ENCODE measurements at places on chromosomes 1 and 21.

DNA sequence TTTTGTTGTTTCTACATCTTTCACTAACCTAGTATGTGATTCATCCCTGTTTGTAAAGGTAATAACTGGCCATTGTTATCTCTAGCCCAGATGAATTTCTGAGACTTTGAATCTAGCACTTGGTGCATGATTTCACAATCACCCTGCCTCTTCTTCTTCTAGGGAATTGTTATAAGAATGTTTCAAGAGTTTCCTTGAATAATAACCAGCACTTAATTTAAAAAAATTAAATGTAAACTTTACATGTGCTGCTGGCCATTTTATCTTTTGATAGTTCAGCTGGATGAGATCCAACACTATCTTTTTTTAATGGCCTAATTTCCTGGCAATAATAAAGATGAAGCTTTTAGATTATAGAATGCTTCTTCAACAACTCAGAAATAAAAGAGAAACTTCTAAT, 31.8 kb downstream of the UBE2U start:
- DNase-seq = peak; percentile 50

DNA sequence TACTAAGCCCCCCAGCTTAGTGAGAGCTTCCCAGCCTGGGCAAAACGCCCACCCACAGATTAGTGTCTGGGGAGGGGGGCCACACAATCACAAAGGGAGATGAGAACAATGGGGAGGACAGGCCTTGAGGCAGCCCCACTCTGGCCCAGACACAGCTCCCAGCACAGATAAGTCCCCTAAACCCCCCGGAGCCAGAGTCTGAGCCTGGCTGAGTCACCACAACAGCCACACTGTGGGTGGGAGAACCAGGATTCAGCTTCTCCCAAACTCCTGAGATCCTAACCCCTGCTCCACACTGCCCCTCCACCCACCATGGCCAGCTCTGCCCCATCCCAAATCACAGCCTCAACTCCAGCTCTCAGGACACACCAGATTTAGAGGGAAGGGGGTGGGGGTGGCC, 4.2 kb downstream of the NECTIN4 start:
- peak; percentile 47 for DNase-seq

GRCh38 chr1:167499106-167499505, 19.2 kb downstream of the CD247 start:
- DNase-seq = no peak

- no peak for DNase-seq
These were observed 14.2 kb upstream of the KANK4 start for GRCh38 chr1:62333441-62333840.

DNA sequence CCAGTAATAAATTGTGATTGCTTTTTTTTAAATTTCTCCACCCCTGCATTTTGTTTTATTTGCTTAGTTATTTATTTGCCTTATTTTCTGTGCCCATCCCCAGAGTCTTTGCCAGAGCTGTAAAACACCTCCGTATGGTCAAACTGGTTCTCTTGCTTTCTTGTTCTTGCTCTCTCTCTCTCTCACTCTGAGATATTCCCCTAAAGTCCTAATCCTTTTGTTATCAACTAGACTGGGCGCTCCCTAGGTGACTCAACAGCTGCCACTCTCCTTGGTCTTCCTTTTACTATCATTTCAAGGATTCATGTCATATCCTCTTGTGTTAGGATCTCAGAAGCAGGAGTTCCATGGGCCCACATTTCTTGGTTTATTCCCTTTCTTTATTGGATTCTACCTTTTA, 160.0 kb downstream of the PRDM2 start:
- DNase-seq = no peak

DNA sequence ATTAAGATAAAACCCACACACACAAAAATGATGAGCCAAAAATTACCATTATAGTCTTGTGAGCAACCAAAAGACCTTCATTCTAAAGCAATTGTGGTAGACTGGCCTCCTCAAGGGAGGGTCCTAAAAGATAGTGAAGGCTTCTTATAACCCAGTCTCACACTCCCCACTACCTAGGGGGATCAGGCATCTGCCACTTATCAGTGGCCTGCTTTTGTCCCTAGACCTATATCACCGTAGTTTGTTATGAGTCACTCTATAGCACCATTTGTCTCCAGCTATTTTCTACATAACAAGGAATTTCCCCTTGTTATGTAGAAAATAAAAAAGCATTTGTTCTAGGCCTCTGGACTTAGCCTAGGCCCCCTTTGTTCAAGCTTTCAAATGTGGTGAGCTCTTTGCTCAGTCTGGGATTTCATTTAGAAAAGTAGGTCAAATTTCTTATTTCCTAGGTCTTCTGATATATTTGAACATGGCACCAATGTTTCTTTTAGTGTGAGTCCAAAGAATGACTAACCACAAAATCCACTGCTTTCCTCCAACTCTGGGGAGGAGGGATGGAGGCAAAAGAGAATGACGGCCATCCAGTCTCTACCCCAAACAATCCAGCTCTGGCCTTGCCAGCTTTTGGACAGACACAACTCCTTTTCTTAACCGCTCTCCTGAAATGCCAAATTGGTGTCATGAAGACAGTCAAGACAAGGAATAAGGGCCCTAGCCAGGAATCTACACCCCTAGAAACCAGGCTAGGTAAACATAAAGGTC, 8.9 kb downstream of the ADAR start:
- DNase-seq = no peak

GRCh38 chr21:33733601-33734000, 91.3 kb downstream of the ITSN1 start:
- peak; percentile 38 for DNase-seq

- no peak for DNase-seq
These were observed 463.2 kb upstream of the RUNX1 start for GRCh38 chr21:35512346-35512745.

Measured in iris pigment epithelial cell (primary cell).